ENCODE measurements at places on chromosomes 7 and 10.

- DNase-seq, result peak; percentile 59
Observed at GRCh38 chr10:101602761-101603398, 14.8 kb downstream of the DPCD start.

DNA sequence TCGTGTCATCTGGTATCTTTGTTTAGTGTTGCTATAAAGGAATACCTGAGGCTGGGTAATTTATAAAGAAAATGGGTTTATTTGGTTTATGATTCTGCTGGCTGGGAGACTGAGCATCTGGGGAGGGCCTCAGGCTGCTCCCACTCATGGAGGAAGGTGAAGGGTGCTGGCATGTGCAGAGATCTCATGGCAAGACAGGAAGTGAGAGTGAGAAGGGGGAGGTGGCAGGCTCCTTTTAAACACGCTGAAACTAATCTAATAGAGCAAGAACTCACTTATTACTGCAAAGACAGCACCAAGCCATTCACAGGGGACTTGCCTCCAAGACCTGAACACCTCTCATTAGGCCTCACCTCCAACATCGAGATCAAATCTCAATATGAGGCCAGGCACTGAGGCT, 11.3 kb downstream of the OIT3 start:
- DNase-seq, result no peak

- DNase-seq, result no peak
Observed at GRCh38 chr7:121061677-121062582, 73.4 kb downstream of the CPED1 start.

- peak; percentile 29 for DNase-seq
Observed at GRCh38 chr7:55149001-55149400, 130.2 kb downstream of the EGFR start.

GRCh38 chr7:33757050-33757449, 148.3 kb upstream of the BMPER start:
- DNase-seq, result peak; percentile 89

DNA sequence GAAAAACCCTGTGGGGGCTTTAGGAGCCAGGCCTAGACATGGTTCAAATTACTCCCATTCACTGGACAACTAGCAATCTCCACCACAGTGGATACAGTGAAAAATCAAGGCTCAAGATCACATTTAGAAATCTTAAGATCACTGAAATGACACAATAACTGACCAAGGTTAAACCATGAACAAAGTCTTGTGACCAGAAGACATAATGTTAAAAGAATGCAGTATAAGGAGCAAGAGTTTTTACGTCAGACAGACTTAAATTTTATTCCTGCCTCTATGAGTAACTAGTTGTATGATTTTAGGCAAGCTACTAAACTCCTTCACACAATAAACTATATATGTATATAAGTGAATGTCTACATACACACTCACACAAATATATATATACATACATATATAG, 68.5 kb downstream of the MICU1 start:
- peak; percentile 15 for DNase-seq

DNA sequence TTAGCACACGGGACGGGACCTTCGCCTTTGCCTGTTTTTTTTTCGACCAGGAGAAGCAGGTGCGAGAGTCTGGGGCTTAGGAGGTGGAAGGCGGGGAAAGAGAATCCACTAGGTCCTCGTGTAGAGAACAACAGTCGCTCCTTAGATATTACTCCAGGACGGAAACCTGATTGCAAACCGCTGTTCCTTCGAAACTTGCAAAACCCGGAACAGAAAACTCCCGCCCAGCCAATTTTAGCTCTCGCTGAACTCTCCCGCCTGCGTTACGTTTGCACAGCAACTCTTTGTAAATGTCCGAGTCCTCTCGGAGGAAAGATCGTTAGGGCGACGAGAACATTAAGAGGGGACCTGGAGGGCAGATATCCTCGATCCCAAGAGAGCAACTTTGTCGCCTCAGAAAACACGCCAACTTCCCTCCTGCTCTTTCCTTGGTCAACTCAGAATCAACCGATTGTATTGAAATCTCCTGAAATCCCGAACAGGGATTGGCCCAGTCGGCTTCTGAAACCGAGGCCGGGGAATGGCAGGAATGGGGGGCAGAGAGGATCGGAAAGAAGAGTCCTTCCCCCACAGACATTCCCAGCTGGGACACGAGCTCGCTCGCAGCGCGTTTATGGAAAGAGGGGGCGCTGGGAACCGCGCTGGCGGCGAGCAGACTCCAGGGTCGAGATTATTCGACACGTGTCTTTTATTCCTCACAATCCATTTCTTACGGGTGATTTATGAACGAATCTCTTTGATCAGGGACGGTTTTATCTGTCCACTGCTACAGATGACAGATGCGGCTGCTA, 9.9 kb downstream of the TWIST1 start:
- DNase-seq, result peak; percentile 89

DNA sequence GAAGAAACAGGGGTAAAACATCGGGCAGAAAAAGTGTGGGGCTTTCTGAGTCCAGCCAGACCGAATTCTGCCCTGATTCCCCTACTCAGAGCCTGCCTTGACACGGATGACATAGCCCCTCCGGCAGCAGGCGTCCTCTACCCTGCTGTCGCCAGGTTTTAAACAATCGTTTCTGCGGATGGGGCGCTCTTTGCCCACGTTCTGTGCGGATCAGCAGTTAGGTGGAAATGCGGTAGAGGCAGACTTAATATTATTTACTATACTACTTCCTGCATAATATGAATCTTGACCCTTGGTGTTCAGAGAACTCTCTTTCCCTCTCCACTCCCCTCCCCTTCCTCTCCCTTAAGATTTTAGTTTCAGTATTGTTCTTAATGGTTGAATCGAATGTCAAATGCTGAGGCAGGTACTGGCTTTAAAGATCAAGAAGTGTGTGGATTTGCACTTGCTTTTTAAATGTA, 2.4 kb downstream of the GATA3 start:
- DNase-seq, result no peak

Data from fibroblast of skin of abdomen (primary cell).